ENCODE measurements at places on chromosomes 5 and 9.

DNA sequence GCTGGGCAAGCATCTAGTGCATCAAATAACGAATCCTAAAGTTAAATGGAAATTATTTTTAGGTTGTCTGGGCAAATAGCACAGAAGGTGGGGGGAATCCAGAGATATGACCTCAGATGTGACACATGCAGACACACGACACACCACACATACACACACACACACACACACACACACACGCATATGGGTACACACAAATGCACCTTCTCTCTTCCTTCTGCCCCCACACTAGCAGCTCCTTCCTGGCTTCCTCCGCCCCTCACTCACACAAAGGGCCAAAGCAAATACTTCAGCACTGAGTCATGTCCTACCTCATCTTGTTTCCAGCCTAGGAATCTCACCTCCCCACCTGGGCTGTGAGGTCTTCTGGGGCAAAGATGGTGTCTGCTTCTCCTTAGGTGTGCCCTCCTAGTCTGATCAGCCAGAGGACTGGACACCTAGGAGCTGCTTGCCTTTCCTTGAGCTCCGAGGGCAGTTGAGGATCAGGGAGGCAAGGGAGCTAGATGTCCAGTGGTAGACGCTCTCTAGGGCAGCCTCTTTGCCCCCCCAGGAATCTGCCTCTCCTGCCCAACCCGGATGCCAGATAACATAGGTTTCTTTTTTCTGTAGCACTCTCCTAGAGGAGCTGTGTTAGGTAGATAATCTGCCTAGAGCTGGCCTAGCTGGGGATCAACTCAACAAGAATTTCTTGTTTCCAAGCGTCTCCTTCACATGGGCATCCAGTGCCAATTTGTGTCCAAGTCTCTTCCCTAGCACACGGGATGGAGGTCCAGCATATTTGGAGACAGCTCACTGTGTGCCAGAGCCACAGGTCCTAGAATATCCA, 14.3 kb upstream of the JADE2 start:
- no peak for DNase-seq

DNA sequence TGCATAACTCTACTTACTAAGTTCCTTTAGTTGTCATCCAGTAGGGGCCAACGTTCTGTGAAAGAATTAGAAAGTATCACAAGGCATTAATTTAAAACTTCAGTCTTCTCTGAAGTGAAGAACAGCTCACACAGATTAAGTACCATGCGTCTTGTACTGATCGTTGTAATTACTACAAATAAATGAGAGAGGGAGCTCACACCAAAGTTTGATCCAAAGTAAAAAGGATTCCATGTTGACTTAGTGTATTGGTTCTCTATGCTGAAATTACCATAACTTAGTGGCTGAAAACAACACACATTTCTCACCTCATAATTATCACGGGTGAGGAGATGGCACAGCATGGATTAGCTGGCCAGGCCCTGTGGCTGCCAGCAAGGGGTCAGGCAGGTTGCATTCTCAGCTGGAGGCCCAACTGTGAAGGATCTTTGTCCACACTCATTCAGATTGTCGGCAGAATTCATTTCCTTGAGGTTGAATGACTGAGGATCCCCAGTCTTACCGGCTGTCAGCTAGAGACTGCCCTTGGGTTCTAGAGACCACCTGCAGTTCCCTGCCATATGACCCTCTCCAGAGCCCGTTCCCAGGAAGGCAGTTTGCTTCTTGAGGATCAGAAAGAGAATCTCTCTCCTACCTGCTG, 169.1 kb downstream of the YTHDC2 start:
- DNase-seq = no peak

GRCh38 chr9:132739710-132740310, 69.5 kb downstream of the GTF3C4 start:
- DNase-seq = no peak

DNA sequence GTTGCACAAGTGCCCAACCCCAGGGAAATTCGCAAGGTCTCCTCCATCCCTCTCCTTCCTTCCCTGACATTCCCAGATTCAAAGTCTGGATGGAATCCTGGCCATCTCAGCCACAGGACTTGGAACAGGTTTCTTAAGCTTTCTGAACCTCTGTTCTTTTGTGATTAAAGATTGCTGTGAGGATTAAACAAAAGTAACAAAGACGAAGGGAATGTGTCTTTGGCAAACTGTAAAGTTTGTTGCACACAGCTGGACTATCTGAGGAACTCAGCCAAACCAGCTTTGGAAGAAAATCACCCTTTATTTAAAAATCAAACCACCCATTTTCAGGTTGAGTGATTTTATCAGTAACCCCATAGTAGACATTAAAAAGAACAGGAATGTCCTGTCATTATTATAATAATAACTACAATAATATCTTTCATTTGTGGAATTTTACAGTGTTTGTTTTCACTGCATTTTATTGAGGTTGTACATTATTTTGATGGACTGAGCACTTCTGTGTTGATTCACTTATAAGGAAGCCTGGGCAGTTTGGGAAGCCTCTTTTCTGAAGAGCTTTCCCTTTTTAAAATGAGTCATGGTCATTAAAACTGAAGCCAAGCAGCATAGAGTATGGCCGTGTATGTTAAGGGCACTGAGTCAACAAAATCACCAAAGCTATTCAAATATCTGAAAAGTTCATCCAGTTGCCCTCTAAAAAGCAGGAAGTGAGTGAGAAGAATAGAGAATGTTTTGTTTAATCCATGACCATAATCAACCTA, 310.2 kb downstream of the AGTPBP1 start:
- DNase-seq = peak; percentile 89

DNA sequence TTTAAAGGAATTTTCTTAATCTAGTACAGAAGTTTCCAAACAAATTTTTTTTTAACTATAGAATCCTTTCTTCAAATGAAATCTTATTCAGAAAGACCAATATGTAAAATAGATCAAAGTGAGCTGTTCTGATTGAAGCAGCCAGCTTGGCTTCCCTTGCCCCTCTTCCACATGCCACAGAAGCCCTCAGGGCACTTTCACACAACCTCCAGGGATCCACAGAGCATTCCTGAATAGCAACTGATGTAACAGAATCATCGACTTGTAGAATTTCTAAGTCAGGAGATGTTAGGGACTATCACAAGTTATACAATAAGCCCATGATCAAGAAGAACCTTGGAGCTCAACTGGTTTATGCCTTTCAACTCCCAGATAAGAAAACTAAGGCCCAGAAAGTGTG, 427.8 kb upstream of the C9orf72 start:
- DNase-seq = no peak

DNA sequence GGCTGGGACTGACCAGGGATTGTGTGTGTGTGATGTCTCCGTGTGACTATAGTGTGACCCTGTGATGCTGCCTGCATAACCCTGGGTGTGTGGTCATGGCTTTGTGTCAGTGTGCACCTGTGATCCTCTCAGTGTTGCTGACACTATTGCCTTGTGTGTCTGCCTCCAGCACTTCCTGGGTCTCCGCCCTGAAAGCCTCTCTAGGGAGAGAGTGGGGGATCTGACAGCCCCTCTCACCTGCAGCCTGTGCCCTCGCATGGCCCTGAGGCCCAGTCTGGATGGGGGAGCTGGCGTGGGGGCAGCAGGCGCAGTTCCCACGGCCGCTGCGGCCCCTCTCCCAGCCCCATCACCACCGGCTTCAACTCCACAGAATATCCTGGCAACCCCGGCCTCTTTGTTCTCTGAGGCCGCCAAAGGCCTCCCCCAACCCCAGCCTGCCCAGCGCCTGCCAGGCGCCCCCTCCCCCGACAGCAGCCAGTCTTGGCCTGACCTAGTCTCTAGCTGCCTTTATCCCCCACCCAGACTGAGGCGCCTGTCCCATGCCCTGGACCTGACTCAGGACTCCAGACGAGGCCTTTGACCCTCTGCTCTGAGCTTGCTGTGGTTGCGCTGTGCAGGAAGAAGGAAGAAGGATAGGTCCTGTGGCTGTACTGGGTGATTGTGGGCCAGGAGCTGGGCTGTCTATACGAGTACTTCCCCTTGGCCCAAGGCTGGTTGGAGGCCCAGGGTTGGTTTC, 38.7 kb downstream of the CXXC5 start:
- DNase-seq = no peak

- DNase-seq = peak; percentile 36
These were observed 567 bp upstream of the SPIN1 start for GRCh38 chr9:88387552-88388202.

GRCh38 chr5:177599731-177600507, at the start of gene B4GALT7:
TSS of gene B4GALT7 (plus strand) at chr5:177600132. CDS start at chr5:177600211, 79 bp downstream.
- peak; percentile 32 for DNase-seq

DNA sequence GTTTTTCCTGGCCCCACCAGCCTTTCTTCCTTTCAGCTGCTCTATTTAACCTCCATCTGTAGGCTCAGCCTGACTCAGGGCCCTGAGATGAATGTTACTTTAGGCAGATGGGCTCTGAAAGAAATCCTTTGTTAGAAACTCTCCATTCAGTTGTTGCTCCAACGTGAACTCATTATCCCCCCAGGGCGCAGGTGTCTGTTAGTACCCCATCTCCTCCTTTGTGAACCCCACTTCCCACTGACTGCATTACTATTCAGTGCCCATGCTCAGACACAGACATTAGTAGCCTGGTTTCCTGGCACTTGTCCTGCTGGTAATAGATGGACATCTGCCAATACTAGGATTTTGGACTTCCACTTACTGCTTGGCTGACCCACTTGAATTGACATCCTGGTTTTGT, 1271.6 kb downstream of the PTPRD start:
- DNase-seq = peak; percentile 6

DNA sequence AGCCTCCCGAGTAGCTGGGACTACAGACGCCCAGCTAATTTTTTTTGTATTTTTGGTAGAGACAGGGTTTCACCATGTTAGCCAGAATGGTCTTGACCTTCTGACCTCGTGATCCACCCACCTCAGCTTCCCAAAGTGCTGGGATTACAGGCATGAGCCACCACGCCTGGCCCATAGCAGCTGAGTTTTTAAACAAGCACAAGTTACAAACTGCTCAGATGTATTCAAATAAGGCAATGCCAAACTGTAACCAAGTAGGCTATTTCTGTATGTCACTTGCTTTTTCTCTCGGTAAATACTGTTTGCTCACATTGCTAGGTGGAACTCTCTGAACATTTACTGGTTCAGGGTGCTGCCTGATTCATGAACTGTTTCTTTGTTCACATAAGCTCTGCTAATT, 799.3 kb upstream of the NUDT12 start:
- DNase-seq = no peak

DNA sequence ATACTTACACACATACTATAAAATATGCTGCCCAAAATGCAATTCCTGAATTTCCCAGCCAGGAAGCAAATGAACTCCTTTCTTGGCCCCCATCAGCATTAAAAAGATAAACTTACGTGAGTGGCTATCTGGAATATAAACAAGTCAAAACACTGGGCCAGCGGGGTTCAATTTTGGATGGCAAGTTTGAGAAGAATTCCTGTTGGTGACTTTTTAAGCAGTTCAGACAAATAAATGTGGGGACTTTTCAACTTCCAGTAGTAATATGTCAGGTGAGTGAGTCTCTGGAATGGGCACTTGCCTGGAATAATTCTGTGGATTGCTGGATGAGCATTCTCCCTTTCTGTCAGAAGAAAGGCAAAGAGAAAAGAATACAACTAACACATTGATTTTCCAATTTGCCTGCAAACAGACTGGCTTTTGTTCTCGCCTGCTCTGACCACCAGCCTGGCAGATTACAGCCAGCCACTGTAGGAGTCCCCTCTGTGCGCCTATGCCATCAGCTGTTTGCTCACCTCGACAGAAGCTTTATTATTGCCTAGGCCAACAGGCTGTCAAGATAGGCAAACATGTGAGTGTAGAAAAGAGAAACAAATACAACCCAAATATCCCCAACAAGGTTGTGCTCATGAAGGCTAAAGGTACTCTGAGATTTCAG, 78.6 kb downstream of the MRPS27 start:
- DNase-seq = peak; percentile 63
